ENCODE measurements at places on chromosomes 2 and 18. TPM values are rescaled to one million over a fixed set of nuclear protein-coding genes. Genes with fewer than 3 reads are reported as not detected.

DNA sequence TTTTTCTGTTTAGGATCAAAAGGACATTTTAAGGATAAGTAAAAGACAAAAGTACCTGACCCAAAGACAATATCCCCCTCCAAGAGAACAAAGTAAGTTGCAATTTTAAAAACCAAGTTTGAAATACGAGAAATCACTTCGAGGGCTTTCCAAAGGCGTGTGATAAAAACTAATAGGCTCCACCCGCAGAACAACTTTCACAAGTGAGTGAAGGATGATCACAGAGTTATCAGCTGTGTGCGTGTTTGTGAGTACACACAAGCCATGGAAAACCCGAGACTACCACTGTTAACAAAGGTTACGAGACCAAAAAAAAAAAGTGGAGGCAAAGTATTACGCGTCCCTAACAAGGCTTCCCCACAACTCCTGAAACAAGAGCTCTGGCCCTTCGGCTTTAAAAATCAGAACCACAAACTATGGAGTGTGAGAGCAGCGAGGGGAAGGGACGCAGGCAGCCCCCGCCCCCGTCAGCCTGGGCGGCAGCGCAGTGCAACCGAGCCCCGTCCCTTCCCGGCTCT is 719 bp downstream of the SMAD2 start:
- peaks cover 54% of the 10 kb centered on the region for H3K4me1 ChIP-seq
- no peaks in the 10 kb centered on the region for H3K36me3 ChIP-seq
- H3K27me3 ChIP-seq = no peaks in the 10 kb centered on the region
- H3K27ac ChIP-seq = peak overlapping the region; percentile 93

- no peak for DNase-seq
- no peaks in the 10 kb centered on the region for H3K27me3 ChIP-seq
- H3K36me3 ChIP-seq = no peaks in the 10 kb centered on the region
- H3K4me3 ChIP-seq = no peak overlapping the region
Observed at GRCh38 chr18:42330296-42330695, 375.3 kb downstream of the PIK3C3 start.

GRCh38 chr2:1567556-1568344 is 154.5 kb downstream of the TPO start:
- H3K4me1 ChIP-seq = no peaks in the 10 kb centered on the region
- peaks cover 28% of the 10 kb centered on the region for H3K27me3 ChIP-seq
- H3K4me3 ChIP-seq = no peak overlapping the region
- H3K27ac ChIP-seq = no peak overlapping the region
- H3K36me3 ChIP-seq = no peaks in the 10 kb centered on the region
- DNase-seq = no peak

GRCh38 chr2:150589681-150590080 is 102.2 kb upstream of the RND3 start:
- H3K27me3 ChIP-seq = no peaks in the 10 kb centered on the region
- no peaks in the 10 kb centered on the region for H3K4me1 ChIP-seq
- no peak overlapping the region for H3K4me3 ChIP-seq
- H3K36me3 ChIP-seq = no peaks in the 10 kb centered on the region
- no peak overlapping the region for H3K27ac ChIP-seq

DNA sequence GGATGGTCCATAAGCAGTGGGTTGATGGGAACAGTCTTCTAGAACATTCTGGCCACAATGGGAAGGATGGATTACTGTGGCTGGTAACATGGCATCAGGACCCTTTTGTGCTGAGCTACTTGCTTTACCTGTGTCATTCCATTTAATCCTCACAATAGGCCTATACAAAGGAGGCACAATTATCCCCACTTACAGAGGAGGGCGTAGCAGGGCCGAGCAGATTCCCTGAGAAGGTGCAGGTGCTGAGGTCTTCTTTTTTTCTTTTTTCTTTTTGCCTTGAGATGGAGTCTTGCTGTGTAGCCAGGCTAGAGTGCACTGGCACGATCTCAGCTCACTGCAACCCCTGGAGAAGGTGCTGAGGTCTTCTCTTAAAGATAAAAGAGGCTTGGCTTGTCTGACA is 6.7 kb upstream of the LRRC30 start:
- H3K36me3 ChIP-seq = no peaks in the 10 kb centered on the region
- H3K27me3 ChIP-seq = no peaks in the 10 kb centered on the region
- no peak overlapping the region for H3K27ac ChIP-seq
- DNase-seq = no peak
- H3K4me1 ChIP-seq = no peaks in the 10 kb centered on the region

DNA sequence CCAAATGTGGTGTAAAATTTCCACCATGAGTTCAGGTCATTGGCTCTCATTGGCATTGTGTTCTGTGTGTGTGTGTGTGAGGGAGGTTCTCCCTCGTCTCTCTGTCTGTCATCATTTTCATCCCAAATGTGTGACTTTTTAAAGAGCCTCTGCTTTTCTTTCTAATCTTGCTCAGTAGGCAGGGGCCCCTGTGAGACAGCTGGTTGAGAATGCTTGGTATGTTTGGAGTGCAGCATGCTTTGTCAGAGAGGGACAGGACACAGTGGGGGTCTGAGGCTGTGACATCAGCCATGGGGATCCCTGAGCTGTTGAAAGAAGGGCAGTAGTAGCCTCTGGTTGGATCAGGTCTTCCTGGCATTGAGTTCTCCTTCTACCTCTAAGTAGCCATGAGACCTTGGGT is 10.6 kb downstream of the PTPRM start:
- no peaks in the 10 kb centered on the region for H3K27me3 ChIP-seq
- peak; percentile 66 for DNase-seq
- H3K36me3 ChIP-seq = no peaks in the 10 kb centered on the region
- H3K27ac ChIP-seq = no peak overlapping the region

DNA sequence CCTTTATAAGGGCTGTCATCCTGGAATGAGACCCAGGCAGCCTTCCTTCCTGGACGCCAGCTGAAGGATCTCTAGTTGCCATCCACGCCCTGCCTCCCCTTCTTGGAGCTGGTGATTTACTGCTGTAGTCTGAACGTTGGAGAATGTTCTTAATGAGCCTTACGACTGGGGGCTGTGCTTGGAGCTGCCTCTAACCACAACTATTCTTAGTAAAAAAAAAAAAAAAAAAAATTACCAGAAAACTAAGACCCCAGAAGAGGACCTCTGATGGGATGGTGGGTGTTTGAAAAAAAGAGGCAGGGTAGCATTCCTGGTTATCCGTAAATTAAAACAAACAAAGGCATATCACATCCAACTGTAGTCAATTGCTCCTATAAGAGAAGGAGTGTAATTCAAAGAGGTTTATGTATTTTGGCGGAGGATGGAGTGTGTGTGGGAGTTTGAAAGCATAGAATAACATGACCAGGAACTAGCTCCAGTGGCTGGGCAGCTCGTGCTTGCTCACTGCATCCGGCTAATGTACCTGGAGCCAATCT is 105.4 kb downstream of the QPCT start:
- no peak overlapping the region for H3K27ac ChIP-seq
- no peak for DNase-seq
- no peaks in the 10 kb centered on the region for H3K27me3 ChIP-seq
- H3K4me3 ChIP-seq = no peak overlapping the region

DNA sequence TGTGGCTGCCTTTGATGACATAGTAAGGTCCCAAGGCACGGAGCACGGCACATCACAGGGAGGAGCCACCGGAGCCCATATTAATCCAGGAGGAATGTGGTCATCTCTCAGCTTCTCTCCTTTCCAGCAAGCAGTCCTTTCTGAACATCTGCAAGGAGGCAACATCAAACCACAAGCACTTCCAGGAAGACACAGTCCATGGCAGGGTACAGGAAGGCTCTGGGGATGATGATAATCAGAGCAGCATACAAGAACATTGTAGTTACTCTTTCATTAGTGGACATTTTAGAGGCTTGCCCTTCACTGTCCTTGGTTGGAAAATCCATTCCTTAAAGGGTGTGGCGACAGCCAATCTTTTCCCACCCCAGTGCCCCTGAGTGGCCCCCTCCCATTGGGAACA is 31.1 kb downstream of the YPEL5 start:
- no peak overlapping the region for H3K4me3 ChIP-seq
- H3K4me1 ChIP-seq = no peaks in the 10 kb centered on the region
- no peak for DNase-seq
- no peaks in the 10 kb centered on the region for H3K36me3 ChIP-seq
- H3K27me3 ChIP-seq = peaks cover 28% of the 10 kb centered on the region

The CETN1 gene
- not detected for total RNA-seq

The BOLL gene
- not detected for total RNA-seq

Data from HepG2 (cell line).